ENCODE measurements at places on chromosomes 2 and 18. TPM values are rescaled to one million over a fixed set of nuclear protein-coding genes. Genes with fewer than 3 reads are reported as not detected.

The MAB21L4 gene
- polyA plus RNA-seq, result 1.1 TPM

The ANAPC1 gene
- 32.6 TPM for polyA plus RNA-seq

The SETBP1 gene
- 6.2 TPM for polyA plus RNA-seq

The TFCP2L1 gene
- polyA plus RNA-seq, result 2.5 TPM

The TRIB2 gene
- polyA plus RNA-seq, result 54.9 TPM

The RPIA gene
- 17.9 TPM for polyA plus RNA-seq

The PFN4 gene
- polyA plus RNA-seq, result 248 TPM

The RGPD6 gene
- polyA plus RNA-seq, result 54.1 TPM

The POTEI gene
- polyA plus RNA-seq, result 11.3 TPM

The IL1R1 gene
- polyA plus RNA-seq, result 49.6 TPM

The DOK6 gene
- polyA plus RNA-seq, result 11.1 TPM

The GALNT13 gene
- 0.92 TPM for polyA plus RNA-seq

The LAMA1 gene
- polyA plus RNA-seq, result 35.7 TPM

The EVX2 gene
- polyA plus RNA-seq, result 2.3 TPM

The CTDSP1 gene
- 65.2 TPM for polyA plus RNA-seq
